ENCODE measurements at places on chromosomes 11 and 22. TPM values are rescaled to one million over a fixed set of nuclear protein-coding genes. Genes with fewer than 3 reads are reported as not detected.

Gene NPTXR
- 9.2 TPM for polyA plus RNA-seq

Gene RIMBP3B
- 0.03 TPM for polyA plus RNA-seq

DNA sequence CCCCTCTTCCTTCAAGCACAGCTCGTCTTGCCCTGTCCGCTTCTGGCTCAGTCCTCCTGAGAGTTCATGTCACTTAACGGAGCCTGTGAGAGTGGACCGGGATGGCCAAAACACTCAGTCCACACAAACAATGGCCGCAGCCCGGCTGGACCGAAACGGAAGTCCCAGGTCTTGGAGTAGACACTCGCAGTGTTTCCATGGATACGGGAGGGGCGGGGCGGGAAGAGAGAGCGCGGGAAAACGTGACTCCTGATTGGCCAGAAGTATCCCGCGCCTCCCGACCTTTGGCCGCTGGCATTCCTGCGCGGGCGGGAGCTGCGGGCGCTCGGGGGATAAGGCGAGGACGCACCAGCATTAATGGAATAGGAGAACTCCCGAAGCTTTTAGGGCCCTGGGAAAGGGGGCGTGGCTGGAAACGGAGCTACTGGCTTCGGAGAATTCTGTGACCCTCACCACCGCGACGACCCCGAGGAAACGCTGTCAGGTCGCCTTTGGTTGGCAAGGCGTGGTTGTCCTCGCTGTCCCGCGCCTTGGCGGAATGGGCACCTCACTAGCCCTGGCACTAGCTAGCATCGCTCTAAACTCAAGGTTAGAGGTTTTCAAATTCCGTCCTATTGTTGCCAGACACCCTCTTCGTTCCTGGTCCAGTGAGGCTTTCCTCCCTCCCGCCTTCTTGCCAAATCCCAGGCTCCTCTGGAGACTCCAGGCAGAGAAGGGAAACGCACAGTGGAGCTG lies at the start of the genes NLRP14 and ZNF214:
Gene NLRP14, plus strand, starts transcription at position 297 of the 735 bp plus-strand sequence. CDS start 18,108 bp downstream, outside the sequence.
Gene ZNF214, minus strand, starts transcription at position 164 of the 735 bp plus-strand sequence. CDS start 17,511 bp downstream, outside the sequence.
- DNase-seq = peak; percentile 93

DNA sequence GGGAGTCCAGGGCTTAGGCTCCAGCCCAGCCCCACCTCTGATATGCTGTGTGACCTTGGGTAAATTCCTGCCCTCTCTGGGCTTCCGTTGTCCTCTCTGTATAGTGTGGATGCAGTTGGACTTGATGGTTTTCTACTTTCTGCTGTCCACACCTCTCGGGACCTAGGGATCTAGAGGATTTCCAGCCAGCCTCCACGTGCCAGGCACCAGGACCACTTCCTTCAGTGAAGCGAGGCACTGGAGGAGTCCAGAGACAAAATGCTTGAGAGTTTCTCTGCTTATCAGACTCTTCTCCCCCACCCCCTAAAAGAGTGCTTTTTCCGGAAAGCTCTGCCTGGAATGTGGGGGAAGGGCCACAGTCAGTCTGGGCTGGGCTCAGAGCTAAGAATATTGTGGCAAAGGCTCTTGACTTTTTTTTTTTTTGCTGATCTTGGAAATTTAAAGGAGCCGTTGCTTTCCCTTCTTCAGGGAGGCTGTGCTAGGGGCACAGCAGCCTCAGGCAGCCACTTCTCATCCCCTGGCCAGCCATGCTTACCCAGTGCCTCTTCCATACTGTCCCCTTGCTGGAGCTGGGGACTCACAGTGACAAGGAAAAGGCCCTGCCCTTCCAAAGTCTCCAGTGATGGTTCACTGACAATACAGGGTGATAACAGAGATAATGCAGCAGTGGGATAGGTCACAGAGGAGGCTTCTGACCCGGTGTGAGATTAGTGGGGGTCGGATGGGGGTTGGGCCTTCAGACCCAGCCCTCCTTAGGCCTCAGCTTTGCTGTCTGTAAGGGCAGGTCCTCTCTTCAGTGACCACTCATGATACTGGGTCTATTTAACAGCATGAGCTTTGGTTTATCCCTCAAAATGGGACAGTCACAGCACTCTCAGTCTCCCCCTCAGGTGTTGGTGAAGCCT lies 2.9 kb upstream of the SERPINH1 start:
- DNase-seq = peak; percentile 38

- no peak for DNase-seq
Observed at GRCh38 chr11:45400591-45400990, 114.5 kb upstream of the SYT13 start.

GRCh38 chr22:35539910-35540594 lies 579 bp upstream of the RASD2 start:
- peak; percentile 77 for DNase-seq

Gene SCGB1D2
- 0.64 TPM for polyA plus RNA-seq

Gene CELSR1
- 4.0 TPM for polyA plus RNA-seq

Gene ST14
- polyA plus RNA-seq = 1.2 TPM

DNA sequence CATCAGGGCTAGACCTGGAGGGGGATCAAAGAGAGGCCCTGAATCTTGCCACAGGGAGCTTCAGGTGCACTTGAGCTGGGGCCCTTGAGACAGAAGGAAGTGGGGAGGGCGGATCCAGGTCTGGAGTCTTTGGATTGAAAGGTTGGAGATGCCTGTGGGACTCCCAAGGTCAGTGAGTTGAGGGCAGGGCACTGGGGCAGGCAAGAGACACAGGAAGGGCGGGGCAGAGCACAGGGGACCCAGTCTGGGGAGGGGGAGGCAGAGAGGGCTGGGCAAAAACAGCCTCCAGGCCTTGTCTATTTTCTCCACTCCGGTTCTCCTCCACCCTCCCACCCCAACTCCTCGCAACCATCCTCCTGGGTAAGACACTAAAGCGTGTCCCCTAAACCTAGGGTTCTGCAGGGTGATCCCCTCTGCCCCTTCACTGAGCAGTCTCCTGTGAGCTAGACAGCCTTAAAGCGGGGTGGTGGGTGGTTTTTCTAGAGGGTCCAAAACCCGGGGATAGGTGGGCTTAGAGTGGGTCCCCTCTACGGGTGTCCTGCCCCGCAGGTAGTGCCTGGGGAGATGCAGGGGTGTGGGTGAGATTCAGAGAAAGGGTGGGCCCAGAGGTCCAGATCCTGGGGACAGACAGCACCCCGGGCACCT lies 38.6 kb upstream of the CELSR1 start:
- DNase-seq = no peak

Gene CDKN1C
- 50.3 TPM for polyA plus RNA-seq

Gene APOA4
- 0.75 TPM for polyA plus RNA-seq

Gene SYT8
- polyA plus RNA-seq = not detected

Gene APOBEC3G
- 3.1 TPM for polyA plus RNA-seq

DNA sequence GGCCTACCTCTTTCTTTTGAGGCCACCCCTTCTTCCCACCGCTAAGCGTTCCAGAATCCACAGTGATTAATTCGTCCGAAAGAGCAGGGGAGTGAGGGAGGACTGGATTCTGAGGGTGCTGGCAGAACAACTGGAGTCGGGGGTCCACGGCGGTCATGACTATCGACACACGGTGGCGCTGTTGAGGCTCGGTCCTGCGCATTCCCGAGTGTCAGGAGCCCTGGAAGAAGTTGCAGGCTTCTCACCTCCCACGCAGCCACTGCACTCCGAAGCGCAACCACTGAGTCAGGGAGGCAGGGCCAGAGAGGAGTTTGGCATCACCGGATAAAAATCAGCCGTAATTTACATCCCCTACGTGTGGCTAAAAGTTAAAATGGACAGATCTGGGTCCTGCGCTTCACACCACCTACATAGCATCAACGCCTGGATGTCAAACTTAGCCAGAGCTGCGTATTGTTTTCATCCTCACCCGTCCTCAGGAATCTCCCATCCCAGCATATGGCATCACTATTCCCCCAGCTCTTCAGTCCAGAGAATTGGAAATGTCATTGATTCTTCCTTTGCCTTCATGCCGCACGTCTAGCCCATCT lies 10.7 kb upstream of the CTSF start:
- peak; percentile 85 for DNase-seq

Gene SAA2
- polyA plus RNA-seq = not detected

Gene MS4A7
- polyA plus RNA-seq = 6.7 TPM

DNA sequence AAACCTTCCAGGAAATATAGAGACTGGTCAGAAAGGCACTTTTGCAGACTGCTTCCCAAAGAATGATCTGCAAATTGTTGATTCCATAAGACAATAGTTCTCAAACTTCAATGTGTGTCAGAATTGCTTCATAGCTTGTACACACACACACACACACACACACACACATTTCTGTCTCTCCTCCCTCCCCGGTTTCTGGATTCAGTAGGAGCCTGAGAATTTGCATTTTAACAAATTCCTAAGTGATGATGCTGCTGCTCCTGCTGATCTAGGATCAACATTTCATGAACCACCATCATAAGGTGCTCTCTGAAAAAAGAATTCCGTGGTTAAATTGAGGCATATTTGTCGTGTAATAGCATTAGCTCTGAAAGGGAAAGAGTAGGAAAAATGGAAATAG lies 35.3 kb upstream of the FZD4 start:
- DNase-seq = no peak

DNA sequence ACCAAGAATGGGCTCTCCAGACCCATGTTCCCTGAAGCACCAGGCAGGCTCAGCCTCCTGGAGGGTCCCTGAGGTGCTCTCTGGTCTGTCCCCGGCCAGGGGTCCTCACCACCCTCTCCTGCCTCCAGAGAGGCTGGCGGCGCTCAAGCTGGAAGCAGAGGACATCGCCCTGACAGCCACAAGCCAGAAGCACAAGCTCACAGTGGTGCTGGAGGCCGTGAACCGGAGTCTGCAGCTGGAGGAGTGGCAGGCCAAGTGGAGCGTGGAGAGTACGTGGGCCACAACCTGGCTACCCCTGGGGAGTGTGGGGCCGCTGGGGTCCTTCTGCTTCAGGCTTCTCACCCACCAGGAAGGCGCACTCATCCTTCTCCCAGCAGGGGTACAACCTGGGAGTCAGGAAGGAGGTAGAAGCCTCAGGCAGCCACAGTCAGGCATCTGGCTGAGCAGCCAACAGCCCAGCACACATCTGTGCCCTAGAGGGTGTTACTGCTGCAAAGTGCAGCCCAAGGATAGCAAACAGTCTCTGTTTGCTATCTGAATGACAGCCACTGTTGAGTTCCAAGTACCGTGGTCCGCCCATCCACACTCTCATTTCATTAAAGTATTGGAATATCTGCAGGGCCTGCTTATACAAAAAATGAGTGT lies 8.4 kb downstream of the PARVG start:
- DNase-seq = no peak

Gene CCDC87
- polyA plus RNA-seq = 0.14 TPM

GRCh38 chr22:37281646-37282384 lies 493 bp upstream of the CYTH4 start:
- no peak for DNase-seq

DNA sequence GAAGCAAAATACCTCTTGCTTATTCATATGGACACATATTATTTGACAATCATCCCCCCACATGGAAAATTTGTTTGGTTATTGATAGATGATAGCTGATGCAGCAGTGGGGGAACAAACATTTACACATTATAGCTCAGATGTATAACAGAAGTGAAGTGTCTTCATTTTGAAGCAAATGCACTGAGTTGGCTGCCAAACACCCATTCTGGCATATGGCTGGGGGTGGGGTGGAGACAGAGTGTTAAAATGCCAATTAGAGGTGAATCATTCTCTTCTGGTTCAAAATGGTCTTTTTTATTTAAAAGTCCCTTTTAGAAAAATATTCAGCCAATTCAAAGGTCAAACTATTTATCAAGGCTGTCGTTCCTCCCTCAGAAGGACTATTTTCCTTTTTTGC lies 157.3 kb upstream of the TRPC6 start:
- DNase-seq = no peak

DNA sequence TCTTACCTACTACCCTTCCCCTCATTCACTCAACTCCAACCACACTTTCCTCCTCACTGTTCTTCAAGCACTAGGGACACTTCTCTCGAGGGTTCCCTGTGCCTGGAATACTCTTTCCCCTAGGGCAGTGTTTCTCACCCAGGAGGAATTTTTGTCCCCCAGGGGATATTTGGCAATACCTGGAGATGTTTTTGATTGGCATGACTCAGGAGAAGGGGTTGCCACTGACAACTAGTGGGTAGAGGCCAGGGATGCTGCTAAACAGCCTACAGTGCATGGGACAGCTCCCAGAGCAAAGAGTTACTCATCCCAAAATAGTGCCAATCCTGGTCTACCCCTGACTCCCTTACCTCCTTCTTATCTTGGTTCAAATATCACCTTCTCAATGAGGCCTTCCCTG lies 40.0 kb downstream of the BTG4 start:
- no peak for DNase-seq

DNA sequence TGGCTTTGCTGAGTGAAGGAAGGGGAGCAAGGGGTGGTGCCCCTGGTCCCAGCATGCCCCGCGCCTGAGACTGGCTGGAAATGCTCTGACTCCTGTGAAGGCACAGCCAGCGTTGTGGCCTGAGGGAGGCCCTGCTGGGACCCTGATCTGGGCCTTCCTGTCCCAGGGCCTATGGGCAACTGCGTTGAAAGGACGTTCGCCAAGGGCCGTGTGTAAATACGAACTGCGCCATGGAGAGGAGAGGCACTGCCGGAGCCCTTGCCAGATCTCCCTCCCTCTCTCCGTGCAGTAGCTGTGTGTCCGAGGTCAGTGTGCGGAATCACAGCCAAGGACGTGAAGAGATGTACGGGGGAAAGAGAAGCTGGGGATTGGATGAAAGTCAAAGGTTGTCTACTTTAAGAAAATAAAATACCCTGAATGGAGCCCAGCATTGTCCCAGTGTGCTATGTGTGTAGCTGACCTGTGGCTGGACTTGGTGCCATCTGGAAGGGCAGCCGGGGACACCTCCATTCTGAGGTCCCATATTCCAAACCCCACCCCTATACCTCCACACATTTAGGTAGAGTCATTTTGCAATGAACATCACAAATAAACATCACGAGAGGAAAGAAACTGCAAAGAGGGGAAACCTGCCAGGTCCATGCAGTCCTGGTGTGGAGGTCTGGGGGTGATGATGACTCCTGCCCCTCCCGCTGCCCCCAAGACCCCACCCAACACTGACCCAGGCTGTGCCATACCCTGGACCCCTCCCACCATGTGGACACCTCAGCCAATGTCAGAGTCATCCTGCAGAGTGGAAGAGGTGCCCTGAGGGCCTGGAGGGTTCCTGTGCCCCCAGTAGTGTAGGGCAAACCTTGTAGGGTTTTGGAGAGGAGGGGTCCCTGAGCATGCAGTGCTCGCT lies 16.9 kb downstream of the RSPH14 start:
- DNase-seq = no peak

GRCh38 chr11:101721270-101721669 lies 137.5 kb upstream of the TRPC6 start:
- no peak for DNase-seq

GRCh38 chr11:77175869-77176539 lies 48.0 kb downstream of the MYO7A start:
- peak; percentile 54 for DNase-seq

Measured in heart right ventricle (tissue), 16 donors.